AML-193 (cell line): ENCODE measurements at places on chromosomes 6 and 20.
A peak's percentile ranks its signal among the peaks of the same experiment; 100 is the strongest.

DNA sequence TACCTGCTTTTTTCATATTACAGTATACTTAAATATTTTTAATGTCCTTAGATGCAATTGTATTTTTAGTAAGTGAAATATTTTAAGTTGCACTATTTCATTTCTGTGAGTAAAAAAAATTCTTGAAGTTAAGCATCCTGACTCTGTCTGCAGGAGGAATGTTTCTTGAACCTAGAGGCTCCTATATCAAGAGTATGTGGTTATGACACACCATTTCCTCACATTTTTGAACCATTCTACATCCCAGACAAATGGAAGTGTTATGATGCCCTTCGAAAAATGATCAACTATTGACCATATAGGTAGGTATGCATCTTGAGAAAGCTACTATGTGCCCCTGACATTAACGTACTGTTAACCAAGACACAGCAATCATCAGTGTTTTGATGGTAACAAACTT lies 237.0 kb downstream of the BCKDHB start:
- DNase-seq: no peak

DNA sequence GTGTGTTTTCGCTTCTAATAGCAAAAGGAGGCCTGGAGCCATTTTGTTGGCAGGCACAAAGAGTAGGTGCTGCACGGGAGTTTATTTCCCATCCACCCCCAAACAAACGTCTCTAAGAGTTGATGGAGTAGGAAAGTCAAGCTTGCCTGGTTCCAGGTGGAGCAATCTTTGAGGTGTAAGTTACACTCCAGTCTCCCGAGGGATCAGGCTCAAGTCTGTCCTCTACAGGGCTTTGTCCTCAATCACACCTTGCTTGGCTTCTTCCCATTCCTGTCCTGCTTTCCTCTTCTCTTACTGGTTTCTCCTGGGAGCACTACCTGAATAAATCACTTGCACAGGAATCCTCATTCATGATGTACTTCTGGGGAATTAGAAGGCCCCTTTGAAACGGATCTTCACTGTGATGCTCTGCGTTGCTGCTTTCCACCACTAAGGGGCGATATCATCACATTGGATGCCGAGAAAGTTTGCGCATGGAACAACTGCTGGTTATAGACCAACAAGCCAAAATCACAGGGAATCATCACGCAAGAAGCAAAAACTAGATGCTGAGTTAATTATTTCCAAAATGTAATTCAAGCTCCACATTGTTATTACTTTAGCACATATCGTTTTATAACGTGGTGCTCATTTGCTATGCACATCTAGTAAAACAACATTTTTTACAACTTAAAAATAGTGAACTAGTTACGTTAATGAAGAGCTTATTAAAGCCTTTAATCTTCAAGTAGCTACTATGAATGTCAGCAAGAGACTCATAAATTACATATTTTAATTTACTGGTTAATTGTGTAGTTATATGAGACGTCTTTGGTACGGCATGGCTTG lies 156.8 kb downstream of the DNAH8 start:
- peak; percentile 32 for DNase-seq

DNA sequence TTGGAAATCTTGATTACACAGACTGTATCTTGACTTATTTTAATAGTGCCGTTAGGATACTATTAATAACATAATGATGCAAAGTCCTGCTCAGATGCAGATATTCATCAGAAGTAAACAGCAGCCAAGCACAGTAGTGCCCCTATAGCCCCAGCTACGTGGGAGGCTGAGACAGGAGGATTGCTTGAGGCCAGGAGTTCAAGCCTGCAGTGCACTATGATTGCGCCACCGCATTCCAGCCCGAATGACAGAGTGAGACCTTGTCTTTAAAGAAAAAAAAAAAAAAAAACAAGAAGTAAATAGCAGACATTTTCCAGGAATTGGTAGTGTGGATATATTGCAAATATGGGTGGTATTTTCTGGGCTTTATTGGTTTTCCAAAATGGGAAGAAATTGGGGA lies 61.8 kb downstream of the TULP4 start:
- no peak for DNase-seq

- DNase-seq: no peak
Measured at GRCh38 chr6:111660531-111660930, 54.9 kb upstream of the TRAF3IP2 start.

DNA sequence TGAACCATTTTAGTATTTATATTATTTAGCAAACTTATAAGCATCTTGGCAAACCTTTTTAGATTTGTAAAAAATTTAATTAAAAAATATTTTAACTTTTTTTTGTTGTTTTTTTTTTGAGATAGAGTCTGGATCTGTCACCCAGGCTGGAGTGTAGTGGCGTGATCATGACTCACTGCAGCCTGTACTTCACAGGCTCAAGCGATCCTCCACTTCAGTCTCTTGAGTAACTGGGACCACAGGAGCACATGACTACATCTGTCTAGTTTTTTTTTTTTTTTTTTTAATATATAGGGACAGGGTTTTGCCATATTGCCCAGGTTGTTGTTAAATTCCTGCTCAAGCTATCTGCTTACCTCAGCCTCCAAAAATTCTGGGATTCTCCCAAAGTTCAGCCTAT lies 161.1 kb downstream of the EYS start:
- DNase-seq: no peak

GRCh38 chr20:49676581-49677291 lies 36.9 kb downstream of the B4GALT5 start:
- peak; percentile 58 for DNase-seq

DNA sequence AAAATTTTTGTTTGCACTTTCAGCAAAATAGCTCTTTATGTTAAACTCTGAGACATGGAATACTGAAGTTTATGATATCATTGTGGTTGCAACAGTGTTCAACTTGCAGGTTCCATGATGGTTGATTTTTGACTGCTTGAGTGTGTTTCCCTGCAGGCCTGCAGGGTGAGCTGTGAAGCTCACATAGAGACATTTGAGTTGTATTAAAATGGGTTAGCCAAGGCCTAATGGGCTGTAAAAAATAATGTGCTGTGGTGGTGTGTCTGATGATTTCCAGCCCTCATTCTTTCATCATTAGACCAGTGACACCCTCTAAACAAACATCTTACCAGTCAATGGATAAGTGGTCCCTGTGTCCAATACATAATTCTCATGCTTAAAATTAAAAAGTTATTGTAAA lies 321.4 kb downstream of the FARS2 start:
- no peak for DNase-seq

GRCh38 chr6:100446115-100447080 lies 18.3 kb downstream of the SIM1 start:
- no peak for DNase-seq

- DNase-seq: no peak
Measured at GRCh38 chr20:34948030-34948429, 7.6 kb downstream of the GSS start.

GRCh38 chr6:27076116-27076515 lies 171.4 kb upstream of the PRSS16 start:
- no peak for DNase-seq

DNA sequence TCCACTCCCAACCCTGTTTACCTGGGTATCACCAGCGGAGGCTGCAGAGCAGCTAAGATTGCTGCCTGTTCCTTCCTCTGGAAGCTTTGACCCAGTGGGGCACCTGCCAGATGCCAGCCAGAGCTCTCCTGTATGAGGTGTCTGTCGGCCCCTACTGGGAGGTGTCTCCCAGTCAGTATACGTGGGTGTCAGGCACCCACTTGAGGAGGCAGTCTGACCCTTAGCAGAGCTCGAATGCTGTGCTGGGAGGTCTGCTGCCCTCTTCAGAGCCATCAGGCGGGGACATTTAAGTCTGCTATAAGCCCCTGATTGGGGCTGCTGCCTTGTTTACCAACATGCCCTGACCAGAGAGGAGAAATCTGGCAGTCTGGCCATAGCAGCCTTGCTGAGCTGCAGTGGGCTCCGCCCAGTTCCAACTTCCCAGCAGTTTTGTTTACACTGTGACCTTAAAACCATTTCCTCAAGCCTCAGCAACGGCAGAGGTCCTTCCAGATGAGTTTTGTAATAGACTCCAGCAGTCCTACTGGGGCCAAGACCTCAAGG lies 2.8 kb downstream of the RAET1E start:
- no peak for DNase-seq

GRCh38 chr6:139290787-139291311 lies 949 bp downstream of the TXLNB start:
- DNase-seq: peak; percentile 85

GRCh38 chr6:140546640-140547039 lies 1172.2 kb upstream of the CITED2 start:
- DNase-seq: no peak

GRCh38 chr6:51554029-51554428 lies 533.4 kb downstream of the PKHD1 start:
- no peak for DNase-seq

DNA sequence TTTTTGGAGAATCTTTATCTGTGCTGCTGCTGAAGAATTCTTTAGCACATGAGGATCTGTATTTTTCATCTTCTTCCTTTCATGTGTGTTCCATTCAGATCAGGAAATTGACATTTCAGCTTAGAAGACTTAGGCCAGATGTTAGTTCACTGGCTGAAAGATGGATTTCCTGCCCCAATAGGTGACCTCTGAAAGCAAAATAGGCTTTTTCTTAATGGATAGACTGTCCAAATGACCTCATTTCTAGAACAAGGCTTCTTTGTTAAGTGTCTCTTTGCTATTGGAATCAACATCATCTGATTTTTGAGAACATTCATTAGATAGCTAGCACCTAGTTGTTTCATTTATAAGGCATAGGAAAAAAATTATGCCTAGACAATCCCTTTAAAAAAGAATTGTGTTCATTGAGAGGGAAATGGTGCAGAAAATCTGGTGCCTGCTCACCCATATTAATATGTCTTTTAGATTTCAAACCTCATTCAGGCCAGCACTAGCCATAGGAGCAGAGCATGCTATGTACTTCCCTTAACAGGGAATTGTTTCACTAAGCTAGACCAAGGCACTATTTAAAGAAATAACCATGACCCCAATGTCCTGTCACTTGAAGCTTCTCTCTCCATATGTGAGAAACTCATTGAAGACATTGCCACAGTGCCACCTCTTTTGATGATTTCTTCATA lies 13.6 kb upstream of the SASH1 start:
- no peak for DNase-seq

- DNase-seq: no peak
Measured at GRCh38 chr6:5981126-5982026, 25.3 kb downstream of the NRN1 start.

- DNase-seq: no peak
Measured at GRCh38 chr20:58503668-58504067, 11.5 kb downstream of the APCDD1L start.

DNA sequence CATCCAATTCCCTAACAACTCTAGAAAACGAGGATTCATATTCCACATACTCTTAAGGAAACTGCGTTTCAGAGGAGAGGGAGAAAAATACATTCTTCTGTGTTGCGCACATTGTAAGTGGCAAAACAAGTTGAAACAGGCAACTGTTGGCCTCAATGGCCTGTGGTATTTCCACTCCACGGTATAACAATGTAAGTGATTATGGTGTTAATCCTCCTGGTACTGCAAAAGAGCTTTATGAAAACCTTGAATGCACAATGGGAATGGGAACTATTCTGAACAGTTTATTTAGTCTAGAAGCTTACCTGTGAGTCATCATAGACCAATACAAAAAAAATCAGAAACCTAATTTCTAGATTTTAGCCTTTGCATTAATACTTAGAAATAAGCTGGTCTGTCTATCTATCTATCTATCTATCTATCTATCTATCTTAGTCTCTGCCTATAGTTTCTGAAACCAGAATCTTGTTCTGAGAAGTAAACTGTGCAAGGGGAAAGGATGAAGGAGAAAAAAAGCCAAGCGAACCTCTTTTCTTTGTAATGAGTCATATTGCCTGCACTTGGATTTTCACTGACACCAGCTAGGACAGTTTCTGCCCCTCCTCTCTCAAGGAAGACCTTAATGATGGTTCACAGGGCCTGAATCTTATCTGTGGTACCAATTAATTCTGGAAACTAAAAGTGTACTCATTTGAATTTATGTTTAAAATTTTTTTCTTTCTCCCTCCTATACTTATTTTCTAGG lies 101.5 kb downstream of the RNF144B start:
- no peak for DNase-seq

GRCh38 chr6:47188588-47189021 lies 121.1 kb downstream of the TNFRSF21 start:
- DNase-seq: no peak

DNA sequence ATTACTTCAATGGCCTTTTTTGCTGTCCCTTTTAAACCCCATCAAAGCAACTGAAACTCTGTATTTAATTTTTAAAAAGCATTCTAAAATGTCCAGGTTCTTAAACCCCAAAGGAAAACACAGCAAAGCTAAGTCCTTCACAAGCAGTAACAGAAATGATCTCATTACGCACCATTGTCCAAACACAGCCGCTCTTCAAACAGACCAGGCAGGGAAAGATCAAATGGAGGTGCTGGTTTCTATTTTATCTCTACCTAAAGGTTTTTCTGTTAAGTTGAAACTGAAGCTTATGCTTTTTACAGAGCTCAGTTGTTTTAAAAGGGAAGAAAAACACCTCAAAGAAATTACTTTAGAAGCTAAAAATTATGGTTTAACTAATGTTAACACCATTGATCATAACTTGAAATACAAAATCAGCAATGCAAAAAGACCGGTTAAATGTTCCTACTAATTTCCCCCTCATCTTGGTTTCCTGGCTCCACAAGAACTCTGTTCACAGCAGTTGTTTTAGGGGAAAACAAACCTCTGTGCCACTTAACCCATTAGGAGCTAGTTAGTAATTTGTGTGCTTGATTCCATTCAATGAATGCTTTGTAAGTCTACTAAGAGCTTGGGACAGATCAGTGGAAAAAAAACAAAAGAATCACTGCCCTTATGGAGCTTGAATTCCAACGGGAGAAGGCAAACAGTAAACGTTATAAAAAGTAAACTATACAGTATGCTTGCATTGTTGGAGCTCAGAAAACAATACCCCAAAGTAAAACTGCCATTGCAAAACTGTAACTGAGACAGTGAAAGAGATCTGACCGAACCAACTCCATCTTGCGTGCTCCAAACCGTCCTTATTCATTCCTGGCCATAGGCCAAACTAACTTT lies 87.4 kb downstream of the CD24 start:
- no peak for DNase-seq

DNA sequence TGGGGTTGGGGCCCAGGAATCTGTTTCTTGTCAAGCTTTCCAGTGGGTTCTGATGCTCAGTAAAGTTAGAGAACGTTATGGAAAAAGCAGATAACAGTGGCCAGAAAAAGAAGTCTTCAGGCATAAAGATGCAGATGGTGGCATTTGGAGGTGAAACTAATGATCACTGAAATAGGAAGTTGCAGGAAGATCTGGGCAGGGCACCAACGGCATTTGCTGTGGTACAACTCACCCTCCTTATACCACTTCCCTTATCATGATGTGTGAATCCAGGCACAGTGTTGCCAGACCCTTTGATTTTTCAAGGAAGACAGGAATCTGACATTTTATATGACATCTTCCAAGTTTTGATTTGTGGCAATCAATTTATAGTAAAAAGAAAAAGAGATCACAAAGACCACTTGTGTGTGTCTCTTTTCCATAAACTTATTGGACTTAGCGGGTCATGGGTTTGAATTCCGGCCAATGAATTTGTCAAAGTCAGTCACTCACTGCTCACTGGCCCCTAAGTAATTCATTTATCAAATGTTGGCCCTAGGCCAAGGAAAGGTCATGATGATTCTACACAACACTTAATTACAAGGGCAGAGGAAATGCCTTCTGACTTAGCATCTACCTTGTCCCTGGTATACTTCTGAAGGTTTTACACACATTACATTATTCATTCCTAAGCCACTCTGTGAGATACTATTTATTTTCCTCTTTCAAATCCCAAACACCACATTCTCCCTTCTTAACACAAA lies 37.6 kb downstream of the LAMP5 start:
- DNase-seq: peak; percentile 3
